ENCODE measurements at places on chromosomes 2 and 18.

DNA sequence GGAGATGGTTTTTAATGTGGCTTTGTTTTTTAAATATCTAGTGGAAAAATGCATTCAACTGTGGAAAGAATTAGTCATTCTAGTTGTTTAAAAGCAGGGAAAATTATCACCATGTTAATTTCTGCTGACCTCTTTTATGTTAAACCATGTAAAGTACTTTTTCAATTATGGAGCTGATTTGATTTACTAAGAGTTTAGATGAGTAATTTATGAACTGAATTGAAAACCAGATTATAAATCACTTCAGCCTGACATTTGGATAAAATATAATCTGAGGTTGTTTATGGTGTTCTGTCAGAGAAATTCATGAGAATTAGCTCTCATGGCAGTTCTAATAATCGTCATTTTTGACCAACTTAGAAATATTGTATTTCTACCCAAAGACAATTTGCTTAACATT lies 11.6 kb downstream of the ITGA4 start:
- DNase-seq, result no peak

- DNase-seq, result no peak
These were observed 94.5 kb downstream of the SNTG2 start for GRCh38 chr2:1045109-1045508.

- no peak for DNase-seq
These were observed 132.6 kb downstream of the ACTR3 start for GRCh38 chr2:114022360-114023085.

GRCh38 chr2:146258071-146258470 lies 1586.8 kb upstream of the ACVR2A start:
- no peak for DNase-seq

DNA sequence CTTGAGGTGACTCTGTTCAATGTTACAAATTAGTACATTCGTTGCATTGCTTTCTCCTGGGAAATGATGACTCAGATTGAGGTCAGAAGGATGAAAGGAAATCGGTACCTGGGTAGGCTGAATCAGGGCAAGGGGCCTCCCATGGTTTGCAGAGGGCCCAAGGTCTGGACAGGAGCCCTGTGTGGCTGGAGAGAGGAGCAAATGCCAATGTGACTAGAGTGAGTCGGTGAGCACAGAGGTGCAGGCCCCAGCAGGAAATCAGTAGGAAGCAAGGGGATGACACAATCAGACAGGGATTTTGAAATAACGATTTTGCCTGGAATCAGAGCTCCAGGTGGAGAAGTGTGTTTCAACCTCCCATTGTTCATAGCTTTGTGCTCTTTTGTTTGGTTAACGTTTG lies 118.9 kb downstream of the CCDC102B start:
- no peak for DNase-seq

DNA sequence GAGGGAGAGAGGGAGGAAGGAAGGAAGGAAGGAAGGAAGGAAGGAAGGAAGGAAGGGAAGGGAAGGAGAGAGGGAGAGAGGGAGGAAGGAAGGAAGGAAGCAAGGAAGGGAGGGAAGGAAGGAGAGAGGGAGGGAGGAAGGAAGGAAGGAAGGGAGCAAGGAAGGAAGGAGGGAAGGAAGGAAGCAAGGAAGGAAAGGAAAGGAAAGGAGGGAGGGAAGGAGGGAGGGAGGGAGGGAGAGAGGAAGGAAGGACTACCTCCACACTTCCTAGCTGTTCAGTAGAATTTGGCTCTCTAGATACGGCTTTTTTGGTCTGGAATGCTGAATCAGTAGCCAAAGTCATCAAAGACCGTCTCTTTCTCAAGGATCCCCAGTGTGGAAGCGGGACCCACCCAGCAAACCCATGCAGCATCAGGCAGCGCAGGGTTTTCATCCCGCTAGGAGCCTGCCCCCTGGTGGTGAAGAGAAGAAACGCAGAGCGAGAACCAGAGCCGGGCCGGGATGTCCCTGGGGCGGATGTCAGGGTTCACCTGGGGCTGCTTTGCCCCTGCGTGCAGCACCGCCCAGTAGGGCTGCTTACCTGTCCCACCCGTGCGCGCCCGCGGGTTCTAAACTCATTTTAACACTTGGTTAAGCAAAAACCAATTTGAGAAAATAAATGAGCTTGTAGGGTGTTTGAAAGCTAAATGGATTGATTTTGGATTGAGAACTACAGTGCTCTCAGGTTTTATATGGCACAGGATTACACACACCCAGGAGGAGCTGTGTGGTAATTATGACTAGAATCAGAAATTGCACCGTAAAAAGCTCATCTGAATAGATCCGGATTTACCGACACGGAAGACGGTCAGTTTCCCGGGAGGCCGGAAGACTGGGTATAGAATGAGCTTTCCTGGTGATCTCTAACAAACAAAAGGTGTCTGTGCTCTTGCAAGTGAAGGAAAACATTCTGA lies 48.1 kb upstream of the ARL4C start:
- peak; percentile 54 for DNase-seq

DNA sequence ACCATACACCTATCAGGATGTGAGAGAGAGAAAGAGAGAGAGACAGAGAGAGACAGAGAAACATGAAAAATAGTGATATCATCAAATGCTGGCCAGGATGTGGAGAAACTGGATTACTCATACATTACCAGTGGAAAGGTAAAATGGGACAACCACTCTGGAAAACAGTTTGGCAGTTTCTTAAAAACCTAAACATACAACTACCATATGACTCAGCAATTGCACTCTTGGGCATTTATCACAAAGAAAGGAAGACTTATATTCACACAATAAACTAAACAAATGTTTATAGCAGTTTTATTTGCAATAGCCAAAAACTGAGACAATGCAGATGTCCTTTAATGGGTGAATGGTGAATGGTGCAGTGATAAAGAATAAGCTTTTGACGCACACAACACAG lies 29.1 kb downstream of the SLC4A3 start:
- no peak for DNase-seq

DNA sequence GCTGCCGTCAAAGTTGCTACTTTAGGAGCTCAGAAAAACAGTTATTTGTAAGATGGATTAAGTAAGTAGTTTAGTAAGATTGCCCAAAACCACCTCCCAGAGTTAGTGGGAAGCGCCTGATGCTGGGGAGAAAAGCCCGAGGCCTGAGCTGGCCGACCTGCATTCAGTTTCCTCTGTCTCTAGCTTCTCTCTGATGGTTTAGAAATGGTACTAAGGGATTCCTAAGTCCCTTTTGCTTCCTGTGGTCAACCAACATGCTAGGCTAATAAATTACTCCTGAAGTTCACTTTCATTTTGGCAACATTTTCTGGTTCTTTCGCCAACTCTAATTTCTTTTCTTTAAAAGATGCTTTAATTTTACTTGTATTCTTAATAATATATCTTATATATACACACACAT lies 60.1 kb downstream of the ASAP2 start:
- no peak for DNase-seq

DNA sequence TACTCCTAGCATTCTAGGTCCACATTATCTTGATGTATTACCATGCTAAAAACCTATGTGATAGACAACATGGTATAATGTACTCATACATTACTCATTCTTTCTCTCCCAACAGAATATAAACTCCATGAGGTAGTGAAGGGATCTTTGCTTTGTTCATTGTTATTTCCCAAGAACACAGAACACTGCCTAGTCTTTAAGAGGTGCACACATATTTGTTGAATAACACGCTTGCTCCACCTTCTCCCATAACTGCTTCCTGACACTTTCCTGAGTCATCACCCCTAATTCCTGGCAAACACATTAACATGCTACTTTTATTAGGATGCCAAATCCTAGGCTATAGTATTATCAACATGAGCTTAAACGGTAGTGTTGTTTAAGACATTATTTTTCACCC lies 41.3 kb downstream of the REV1 start:
- no peak for DNase-seq

DNA sequence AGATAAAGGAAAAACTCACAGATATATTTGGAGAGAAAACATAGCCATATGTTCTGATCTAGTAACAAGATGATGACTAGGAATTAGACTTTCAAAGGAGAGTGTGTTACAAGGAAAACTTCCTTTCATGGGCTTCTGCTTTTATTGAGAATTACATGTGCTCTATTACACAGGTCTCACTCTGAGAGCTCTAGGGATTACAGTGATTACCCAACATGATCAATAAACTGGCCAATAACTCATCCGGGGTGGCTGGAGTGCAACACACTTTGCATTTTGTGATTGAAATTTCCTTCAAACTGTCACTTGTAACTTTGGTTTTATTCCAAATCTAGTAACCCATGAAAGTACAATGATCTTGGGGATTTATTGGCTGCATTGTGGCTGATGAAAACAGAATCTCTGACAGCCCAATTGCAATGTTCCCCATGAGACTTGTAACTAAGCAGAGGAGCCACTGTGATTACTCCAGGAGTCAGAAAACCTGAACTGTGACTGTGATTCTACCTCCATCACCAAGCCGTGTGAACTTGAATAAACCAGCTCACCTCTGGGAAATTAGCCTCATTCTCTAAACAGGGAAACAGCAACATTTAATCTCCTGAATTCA lies 40.2 kb upstream of the LRRC30 start:
- no peak for DNase-seq

- no peak for DNase-seq
These were observed 81.5 kb upstream of the MAP3K20 start for GRCh38 chr2:172993931-172994717.

- no peak for DNase-seq
These were observed 56.2 kb downstream of the USP34 start for GRCh38 chr2:61414674-61415073.

GRCh38 chr2:185625604-185626003 lies 113.0 kb upstream of the FSIP2 start:
- DNase-seq, result no peak

GRCh38 chr2:84957771-84958134 lies 13.2 kb upstream of the KCMF1 start:
- no peak for DNase-seq

GRCh38 chr2:149732001-149732685 lies 144.6 kb upstream of the MMADHC start:
- no peak for DNase-seq

GRCh38 chr18:28684746-28685355 lies 507.9 kb upstream of the CDH2 start:
- no peak for DNase-seq

Measured in stimulated activated CD4-positive, alpha-beta T cell treated with anti-CD3 and anti-CD28 coated beads, TNF-alpha, amount 100 ng/mL, for 24 hours (primary cell).